ENCODE measurements at places on chromosomes 3 and 15. TPM values are rescaled to one million over a fixed set of nuclear protein-coding genes. Genes with fewer than 3 reads are reported as not detected.
A peak's percentile ranks its signal among the peaks of the same experiment; 100 is the strongest.

GRCh38 chr3:40333416-40333815 lies 23.9 kb downstream of the EIF1B start:
- no peak for DNase-seq

DNA sequence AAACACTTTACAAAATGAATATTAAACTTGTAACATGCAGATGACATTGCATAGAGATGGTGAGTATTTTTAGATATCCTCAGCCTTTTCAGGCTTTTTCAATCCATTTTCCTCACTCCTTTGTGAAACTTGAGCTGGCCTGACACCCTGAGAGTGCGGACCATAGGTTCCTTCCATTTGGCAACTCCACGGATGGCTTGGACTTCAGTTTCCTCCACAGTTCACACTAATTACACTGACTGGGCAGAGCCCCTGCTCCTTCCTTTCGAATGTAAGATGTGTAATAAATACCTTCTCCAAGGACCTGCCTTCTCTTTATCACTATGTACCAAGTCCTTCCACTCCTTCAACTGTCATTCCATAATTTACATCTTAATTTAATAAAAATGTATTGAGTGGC lies 141.7 kb upstream of the LRIG1 start:
- DNase-seq: no peak

GRCh38 chr15:91407269-91407889 lies 307.3 kb downstream of the SV2B start:
- DNase-seq: no peak

- peak; percentile 64 for DNase-seq
These were observed 318.6 kb upstream of the LRRFIP2 start for GRCh38 chr3:37492977-37493471.

DNA sequence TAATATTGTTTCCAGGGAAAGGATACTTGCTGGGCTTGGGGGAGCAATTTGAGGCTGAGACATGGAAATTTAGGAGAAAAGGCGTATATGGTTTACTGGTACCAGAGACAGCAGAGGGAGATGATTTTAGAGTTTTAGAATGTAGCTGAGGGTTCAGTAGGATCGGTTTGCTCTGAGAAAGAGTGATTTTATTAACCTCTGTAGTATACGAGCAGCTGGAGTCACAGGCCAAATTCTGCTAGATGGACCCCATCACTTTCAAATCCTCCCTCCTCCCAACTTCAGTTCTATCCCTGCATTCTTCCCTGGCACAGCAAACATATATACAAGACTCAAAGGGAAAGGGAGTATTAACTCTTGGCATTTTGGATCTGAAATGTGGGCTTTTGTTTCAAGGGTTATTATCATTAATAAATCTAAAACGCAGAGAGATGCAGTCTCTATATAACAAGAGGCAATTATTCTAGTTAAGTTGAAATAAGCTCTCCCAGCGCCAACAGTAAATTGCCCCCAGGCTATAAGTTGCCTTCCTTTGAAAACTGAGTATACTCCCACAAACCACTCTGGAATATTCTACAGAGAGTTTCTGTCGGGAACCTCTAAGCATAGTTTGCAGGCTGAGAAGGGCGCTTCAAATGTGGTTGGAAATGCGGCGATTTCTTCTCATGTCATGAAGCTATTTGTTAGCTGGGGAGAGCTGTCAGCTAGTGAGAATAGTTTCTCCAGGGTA lies 5.4 kb downstream of the CRABP1 start:
- DNase-seq: no peak

- DNase-seq: no peak
These were observed 53.3 kb downstream of the SLC6A6 start for GRCh38 chr3:14455571-14456317.

GRCh38 chr3:151412989-151413388 lies 28.4 kb upstream of the P2RY12 start:
- DNase-seq: no peak

DNA sequence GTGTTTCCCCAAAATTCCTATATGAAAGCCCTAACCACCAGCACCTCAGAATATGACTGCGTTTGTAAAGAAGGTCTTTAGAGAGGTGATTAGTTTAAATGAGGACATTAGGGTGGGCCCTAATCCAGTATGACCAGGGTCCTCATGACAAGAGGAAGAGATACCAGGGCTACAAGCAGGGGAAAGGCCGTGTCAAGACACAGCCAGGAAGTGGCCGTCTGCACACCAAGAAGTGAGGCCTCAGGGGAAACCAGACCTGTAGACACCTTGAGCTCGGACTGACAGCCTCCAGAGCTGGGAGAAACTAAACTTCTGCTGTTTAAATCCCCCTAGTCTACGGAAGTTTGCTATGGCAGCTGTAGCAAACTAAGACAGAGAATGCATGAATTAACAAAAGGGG lies 14.2 kb downstream of the KIF7 start:
- DNase-seq: no peak

DNA sequence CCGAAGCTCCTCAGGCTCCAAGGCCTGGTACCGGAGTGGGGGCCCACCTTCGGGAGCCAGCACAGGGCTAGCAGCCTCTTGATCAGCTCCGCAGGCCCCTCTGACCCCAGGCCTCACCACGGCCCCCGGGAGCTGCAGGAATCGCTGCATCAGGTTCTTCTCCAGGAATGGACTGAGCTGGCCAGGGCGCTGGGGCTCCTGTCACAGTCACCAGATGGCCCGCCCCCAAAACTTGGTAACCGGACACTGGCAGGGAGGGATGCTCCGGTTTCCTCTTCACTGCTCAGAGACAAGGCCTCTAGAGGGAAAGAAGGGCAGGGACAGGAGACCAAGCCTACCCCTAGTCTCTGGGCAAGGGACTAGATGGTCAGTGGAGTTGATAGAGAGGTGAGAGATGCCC lies 9.9 kb downstream of the AP3B2 start:
- DNase-seq: no peak

DNA sequence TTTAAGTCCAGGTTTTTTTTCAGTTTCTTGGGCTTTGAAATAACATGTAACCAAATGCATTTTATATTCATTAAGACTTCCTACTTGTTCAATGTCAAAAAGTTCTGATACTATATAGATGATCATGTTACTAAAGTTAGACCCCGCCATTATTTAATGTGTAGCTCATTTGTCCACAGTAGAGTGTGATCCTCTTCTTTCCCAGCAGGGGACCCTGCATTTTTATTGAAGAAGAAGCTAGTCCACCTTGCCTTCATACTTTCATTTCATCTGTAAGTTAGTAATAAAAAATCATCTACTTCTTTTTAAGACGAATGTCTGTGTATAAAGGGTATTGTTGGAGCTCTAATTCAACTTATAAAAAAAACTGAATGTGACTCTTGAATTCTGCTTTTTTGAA lies 404.6 kb downstream of the SI start:
- no peak for DNase-seq

DNA sequence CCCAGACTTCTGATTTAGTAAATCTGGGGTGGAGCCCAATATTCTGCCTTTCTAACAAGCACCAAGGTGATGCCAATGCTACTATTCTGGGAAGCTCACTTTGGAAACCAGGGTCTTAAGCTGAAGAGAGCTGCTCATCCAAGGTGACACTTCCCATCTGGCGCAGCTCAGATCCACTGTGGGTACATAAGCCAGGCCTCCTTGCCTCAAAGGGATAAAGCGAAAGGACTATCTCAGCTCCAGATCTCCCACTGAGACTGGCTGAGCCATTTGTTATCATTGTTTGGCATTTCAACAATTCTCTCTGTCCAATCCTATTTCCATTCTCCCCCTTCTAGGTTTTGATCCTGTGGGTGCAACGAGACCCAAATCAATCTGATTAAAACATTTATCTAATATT lies 323.8 kb downstream of the GBE1 start:
- no peak for DNase-seq

DNA sequence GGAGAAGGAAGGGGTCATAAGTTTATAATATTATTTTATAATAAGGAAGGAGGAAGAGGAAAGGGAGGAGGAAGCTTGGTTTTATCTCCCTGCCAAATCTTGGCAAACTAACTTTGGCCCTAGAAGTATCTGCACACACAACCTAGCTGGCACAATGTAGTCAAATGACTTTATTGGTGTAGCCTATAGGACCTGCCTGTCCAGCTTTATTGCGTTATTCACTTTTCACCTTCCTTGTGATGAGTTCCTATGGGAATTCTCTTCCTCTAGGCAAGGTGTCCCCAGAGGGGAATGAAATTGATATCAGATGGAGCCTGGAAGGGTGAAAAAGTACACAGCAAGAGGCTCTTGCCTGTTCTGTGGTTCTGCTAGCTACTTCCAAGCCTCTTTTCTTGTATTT lies 111.2 kb upstream of the SLC25A36 start:
- DNase-seq: no peak

CTXN2 gene
- polyA plus RNA-seq: not detected

ANKRD34C gene
- not detected for polyA plus RNA-seq

BFSP2 gene
- polyA plus RNA-seq: not detected

RETNLB gene
- not detected for polyA plus RNA-seq

TGM4 gene
- 0.14 TPM for polyA plus RNA-seq

SLC22A13 gene
- polyA plus RNA-seq: 0.21 TPM

SNTN gene
- polyA plus RNA-seq: 3.6 TPM

TMCO5A gene
- polyA plus RNA-seq: not detected

TMEM108 gene
- polyA plus RNA-seq: 47.1 TPM

ETV5 gene
- 281 TPM for polyA plus RNA-seq
